ENCODE measurements at places on chromosomes 12 and 14. TPM values are rescaled to one million over a fixed set of nuclear protein-coding genes. Genes with fewer than 3 reads are reported as not detected.
A peak's percentile ranks its signal among the peaks of the same experiment; 100 is the strongest.

The RIMBP2 gene
- total RNA-seq: not detected

The TCL1A gene
- 2.6 TPM for total RNA-seq

The SELPLG gene
- total RNA-seq: 111 TPM

GRCh38 chr12:124454735-124455134 is 112.7 kb downstream of the NCOR2 start:
- DNase-seq: no peak

DNA sequence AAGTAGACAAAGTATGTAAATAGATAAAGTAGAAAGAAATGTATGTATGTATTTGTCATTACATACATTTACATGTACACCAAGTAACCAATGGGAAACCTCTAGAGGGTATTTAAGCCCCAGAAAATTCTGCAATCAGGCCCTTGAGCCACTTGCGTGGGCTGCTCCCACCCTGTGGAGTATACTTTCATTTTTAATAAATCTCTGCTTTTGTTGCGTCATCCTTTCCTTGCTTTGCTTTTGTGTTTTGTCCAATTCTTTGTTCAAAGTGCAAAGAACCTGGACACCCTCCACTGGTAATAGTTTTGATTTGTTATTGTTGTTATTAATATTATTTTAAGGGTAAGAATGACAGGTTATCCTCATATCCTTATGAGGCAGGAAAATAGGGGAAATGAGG is 21.8 kb downstream of the CAPS2 start:
- DNase-seq: no peak

The RFLNA gene
- not detected for total RNA-seq

The GYS2 gene
- total RNA-seq: 0.40 TPM

DNA sequence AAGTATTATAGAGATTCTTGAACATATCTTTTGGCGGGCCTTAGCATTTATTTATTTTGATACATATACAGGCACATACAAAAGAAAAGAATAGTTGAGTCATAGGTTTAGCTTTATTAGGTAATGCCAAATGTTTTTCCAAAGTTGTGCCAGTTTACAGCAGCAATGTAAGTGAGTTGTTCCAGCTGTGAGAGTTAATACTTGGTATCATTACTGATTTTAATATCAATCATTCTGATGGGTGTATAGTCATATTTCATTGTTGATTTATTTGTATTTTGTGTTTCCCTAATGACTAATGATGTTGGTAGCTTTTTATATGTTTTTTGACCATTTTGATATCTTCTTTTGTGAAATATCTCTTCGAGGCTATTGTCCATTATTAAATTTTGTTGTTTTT is 122.4 kb downstream of the MIPOL1 start:
- DNase-seq: no peak

- DNase-seq: no peak
Measured at GRCh38 chr14:52922059-52922458, 28.8 kb downstream of the FERMT2 start.

DNA sequence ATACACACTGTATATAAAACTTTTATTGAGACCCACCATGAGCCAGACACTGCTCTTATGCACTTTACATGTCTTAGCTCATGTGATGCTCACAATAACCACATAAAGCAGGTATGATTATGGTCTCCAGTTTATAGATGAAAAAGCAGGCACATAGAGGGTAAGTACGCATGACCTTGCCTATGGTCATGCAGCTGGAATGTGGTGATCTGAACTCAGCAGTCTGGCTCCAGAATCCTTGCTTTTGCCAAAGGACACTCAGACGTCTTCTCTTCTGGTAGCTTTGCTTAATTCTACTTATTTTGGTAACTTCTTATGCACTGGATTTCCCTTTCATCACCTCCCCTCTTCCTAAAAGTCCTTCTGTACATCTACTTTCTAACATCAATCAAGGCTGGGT is 103.3 kb upstream of the CRY1 start:
- DNase-seq: no peak

GRCh38 chr12:49491823-49492222 is 47.0 kb upstream of the KCNH3 start:
- no peak for DNase-seq

- DNase-seq: no peak
Measured at GRCh38 chr14:95513291-95513690, 3.2 kb downstream of the SYNE3 start.

The RNF212B gene
- total RNA-seq: not detected

- no peak for DNase-seq
Measured at GRCh38 chr14:69616408-69616773, 5.0 kb downstream of the SUSD6 start.

- DNase-seq: peak; percentile 30
Measured at GRCh38 chr12:52871291-52872039, 22.7 kb upstream of the KRT78 start.

The IFNG-AS1 gene
- 3.3 TPM for total RNA-seq

The IL26 gene
- total RNA-seq: not detected

DNA sequence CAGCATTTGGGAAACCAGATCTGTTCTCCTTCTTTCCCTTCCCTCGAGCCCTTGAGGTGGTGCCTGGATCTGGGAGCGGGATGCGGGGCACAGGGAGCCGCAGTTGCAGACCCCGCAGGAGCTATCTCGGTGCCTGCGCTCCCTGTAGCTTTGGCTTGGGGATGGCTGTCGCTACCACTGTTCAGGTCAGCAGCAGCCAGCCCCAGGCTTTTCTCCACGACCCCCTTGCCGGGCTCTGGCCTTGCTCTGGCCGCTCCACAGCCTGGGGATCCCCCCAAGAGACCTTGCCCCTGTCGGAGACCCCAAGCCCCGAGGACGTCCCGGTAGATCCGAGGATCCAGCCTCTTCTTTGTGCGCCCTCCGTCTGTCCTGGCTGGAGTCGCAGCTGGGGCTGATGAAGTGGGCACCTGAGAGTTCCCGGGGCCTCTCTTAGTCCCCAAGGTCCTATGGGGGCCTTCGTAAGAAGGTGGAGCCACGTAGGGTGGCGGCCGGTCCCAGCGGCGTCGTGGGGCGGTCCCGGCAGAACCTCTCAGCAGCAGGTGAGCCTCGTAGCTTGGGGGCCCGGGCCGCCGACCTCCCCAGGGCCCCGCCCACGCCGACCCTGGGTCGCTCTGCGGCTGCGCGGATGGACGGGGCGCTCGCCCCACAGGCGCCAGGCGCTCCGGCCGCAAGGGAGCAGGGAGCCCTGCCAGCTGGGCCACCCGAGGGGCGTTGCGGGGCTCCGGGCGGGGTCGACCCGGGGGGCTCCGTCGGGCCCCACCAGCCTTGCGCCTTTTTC is 1.3 kb downstream of the DDN start:
- no peak for DNase-seq
